Activated CD8-positive, alpha-beta memory T cell treated with anti-CD3 and anti-CD28 coated beads for 24 hours (primary cell): ENCODE measurements at places on chromosomes 11 and 22.

DNA sequence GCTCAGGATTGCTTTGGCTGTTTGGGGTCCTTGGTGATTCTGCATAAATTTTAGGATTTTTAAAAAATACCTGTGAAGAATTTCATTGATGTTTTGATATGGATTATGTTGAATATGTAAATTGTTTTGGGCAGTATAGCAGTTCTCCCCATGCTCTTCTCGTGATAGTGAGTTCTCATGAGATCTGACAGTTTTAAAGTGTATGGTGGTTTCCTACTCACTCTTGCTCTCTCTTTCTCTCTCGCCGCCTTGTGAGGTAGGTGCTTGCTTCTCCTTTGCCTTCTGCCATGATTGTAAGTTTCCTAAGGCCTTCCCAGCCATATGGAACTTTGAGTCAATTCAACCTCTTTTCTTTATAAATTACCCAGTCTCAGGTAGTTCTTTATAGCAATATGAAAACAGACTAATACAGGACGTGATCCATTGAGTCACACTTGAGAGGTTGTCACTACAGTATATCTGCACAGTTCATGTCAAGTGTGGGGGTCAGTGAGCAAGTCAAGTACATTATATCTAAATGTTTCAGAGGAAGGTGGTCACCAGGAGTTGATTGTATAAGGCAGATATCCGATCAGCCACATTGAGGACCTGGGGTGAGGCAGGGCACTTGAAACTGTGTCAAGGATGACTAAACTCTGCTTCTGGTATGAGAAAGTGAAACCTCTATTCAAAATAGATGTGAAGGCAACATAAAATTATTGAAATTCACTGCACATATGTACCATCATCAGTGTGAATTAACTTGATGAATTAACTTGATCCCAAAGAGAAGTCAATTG, 70.7 kb upstream of the CCDC179 start:
- DNase-seq, result no peak

DNA sequence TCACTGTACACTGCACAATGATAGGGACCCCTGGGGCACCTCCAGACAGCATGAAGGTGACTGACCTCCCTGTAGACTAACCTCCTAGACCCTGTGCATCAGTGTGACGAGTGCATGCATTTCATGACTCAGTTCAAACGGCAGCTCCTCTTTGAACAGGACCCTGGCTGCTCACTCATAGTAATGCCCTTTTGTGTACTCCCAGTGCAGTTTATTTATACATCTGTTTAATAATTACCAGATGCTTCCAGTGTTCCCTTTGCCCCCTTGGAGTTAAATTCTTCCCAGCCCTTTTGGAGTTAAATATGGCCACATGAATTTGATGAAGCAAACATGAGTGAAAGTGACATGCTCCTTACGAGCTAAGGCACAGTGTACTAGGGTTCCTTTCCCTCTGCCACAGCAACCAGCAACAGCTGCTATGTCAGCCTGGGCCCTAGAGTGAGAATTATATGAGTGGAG, 72.4 kb downstream of the PANX1 start:
- DNase-seq, result no peak

GRCh38 chr22:46602025-46602424, 18.2 kb upstream of the GRAMD4 start:
- DNase-seq, result no peak

DNA sequence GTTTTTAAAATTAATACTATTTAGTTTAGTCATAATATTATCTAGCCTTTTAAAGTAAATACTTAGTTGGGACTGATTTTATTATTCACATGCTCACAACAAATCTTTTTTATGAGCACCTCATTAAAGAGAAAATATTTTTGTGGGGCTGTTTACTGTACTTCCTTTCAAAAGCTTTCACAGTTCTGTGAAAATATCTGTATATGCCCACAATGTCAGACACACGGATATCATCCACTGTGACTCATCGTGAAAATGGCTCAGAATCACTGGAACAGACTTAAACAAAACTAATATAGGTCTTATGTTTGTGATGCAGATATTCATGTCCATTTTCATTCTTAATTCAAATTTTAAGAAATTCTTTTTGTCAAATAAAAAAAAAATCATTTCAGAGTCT, 305.2 kb downstream of the RAB38 start:
- no peak for DNase-seq

DNA sequence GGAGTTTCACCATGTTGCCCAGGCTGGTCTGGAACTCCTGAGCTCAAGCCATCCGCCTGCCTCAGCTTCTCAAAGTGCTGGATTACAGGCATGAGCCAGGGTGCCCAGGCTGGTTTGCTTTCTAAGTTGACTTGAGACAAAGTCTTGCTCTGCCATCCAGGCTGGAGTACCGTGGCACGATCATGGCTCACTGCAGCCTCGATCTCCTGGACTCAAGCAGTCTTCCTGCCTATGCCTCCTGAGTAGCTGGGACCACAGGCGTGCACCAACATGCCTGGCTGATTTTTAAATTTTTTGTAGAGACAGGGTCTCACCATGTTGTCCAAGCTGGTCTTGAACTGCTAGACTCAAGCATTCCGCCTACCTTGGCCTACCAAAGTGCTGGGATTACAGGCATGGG, 31.0 kb downstream of the SNU13 start:
- no peak for DNase-seq

DNA sequence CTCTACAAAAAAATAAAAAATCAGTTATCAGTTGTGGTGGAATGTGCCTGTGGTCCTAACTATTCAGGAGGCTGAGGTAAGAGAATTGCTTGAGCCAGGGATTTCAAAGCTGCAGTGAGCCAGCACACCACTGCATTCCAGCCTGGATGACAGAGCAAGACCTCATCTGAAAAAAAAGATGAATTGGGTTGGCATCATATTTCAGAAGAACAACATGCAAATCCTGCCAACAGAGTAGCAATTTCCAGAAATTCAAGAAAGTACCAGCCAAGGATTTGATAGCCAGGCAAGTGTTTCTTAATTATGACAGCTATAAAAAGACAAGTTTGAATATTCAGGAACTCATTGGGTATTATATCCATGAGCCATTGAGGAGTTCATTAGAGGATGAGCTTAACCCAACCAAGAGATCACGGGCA, 75.2 kb downstream of the USP47 start:
- no peak for DNase-seq

DNA sequence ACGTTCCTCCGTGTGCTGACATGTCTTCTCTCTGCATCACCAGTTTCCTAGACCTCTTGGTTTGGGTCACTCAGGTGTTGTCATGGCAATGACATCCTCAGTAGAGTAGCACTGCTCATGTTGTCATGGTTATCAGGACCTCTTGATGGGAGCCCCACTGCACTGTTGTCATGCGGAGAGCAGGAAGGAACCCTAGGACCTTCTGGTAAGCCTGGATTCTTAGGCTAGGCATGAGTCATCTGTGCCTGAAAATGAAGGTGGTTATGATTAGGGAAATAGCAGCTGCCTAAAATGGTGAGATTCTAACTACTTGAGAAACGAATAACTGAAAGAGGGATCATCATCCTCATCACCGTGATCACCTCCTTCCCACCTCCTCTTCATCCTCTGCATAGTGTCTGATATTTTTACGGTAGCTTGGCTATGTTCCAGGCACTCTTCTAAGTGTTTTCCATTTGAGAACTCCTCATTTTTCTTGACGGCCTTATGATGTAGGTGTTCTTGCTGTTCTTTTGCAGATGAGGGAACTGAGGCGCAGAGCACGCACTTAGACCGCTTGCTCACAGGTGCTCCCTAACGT, 858.4 kb downstream of the NTM start:
- DNase-seq, result no peak

- no peak for DNase-seq
Measured at GRCh38 chr22:45930324-45930723, 46.6 kb downstream of the WNT7B start.
